ENCODE measurements at places on chromosomes 1 and 21.

DNA sequence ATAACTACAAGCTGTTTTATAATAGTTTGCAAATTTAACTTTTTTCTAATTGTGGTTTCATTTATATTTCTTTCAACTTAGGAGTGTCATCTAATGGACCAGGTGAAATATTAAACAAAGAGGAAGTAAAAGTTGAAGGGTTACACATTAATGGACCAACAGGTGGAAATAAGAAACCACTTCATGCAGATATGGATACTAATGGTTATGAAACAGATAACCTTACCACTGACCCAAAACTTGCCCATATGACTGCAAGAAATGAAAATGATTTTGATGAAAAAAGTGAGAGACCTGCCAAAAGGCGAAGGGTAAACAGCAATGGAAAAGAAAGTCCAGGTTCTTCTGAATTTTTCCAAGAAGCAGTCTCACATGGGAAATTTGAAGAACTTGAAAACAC is 59.7 kb downstream of the MIER1 start:
- no peak for DNase-seq

GRCh38 chr1:43933386-43934100 is at the start of gene ARTN:
TSS of gene ARTN (plus strand) at chr1:43933801. CDS start at chr1:43935657, 1,856 bp downstream.
- DNase-seq, result no peak

DNA sequence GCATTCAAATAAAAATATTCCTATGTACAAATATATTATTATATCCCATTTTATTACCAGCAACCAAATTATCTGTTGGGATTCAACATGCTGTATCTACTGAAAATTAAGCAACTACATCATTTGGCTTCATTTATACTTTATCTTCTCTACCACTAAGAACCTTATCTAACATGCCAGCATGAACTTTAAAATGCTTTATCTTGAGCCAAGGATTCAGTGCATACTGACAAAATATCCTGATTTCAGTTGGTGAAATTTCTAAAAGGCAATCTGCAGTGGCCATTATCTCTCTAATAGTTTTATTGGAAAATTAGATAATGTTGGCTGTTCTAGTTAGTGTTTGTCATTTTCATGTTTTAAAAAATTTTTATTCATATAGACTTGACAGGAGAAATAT is 1149.9 kb downstream of the KCNT2 start:
- DNase-seq, result no peak

DNA sequence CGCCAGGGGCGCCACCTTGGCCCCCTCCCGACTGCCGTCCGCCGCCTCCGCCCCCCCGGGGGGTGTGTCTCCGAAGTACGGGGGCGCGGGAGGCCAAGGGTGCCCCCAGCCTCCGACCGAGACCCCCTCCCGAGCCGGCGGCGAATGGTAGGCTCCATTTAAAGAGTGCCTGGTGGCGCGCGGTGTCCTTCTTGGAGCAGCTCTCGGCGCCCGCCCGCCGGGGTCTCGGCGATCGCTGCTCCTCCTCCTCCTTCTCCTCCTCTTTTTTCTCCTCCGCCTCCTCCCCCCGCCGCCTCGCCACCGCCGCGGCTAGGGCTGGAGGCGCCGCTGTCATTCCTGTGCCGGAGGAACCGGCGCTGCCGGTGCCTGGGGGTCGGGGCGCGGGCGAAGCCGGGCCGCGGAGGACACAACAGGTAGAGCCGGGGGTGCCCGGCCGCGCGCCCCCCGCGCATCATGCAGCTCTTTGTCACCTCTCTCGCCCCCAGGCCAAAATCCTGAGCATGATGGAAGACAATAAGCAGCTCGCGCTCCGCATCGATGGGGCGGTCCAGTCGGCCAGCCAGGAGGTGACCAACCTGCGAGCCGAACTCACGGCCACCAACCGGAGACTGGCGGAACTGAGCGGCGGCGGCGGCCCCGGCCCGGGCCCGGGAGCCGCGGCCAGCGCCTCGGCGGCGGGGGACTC is at the start of gene KAZN:
Gene KAZN, plus strand, starts transcription at position 188 of the 685 bp plus-strand sequence.
- DNase-seq, result no peak

DNA sequence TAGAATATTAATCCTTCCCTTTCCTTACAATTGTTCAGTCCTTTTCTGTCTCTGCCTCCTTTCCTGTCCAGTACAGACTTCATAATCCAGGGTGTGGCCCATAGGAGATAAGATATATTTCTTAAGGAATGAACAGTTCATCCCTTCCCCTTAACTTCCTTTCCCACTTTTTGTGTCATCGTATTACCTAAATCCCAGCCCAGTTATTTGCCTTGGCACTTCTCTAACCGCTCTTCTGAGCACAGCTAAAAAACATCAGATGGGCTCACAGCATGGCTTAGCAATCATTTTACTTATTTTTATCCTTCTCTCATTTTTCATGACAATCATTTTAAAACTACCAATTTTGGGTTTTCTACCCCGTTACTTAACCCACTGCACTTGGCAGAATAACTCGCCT is 39.6 kb downstream of the F3 start:
- no peak for DNase-seq

GRCh38 chr1:41656825-41657500 is 172.5 kb upstream of the EDN2 start:
- DNase-seq, result no peak

GRCh38 chr1:15749399-15750291 is 7.3 kb downstream of the TMEM82 start:
- no peak for DNase-seq

DNA sequence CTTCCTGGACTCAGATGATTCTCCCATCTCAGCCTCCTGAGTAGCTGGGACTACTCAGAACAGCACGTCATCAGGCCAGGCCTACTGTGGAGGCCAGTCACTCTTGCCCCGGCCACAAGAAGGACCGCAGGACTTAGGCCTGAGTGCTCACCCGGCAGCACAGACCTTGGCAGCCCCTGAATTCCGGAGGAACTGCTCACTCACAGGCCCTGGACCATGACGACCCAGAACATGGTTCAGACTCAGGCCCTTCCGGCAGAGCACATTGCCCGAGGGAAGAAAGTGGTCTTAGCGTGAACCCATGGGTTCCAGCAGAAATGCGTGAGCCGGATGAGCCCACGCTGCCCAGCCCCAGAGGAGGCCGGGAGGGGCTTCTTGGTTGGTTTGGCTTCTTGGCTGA is 177.3 kb upstream of the TMEM51 start:
- DNase-seq, result no peak

DNA sequence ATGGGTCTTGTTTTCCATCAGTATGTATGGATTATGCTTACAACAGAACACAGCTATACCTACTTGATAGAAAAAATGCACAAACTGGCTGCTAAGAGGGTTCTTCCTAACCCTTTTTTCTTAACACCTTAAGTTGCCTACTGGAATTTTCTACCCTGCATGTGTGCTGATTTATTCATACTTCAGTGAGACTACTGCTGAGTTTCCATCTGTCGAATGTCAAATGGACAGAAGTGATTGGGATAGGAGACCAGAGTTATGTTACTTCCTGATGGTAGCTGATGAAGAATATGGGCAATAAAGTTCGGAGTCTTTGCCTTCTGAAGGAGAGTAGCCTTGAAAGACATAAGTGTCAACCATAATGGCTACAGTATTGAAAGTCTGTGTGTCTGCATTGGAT is 6.5 kb upstream of the DNM3 start:
- no peak for DNase-seq

GRCh38 chr1:8200317-8201115 is 117.4 kb upstream of the SLC45A1 start:
- no peak for DNase-seq

- DNase-seq, result no peak
These were observed 1.6 kb downstream of the RAP1GAP start for GRCh38 chr1:21667348-21668231.

GRCh38 chr1:42456010-42456753 is at the start of the genes PPCS and ZMYND12:
TSS of gene PPCS (plus strand) at chr1:42456543. CDS start at chr1:42456566, 23 bp downstream.
TSS of gene ZMYND12 (minus strand) at chr1:42456022. CDS start at chr1:42455997, 25 bp downstream.
- DNase-seq, result peak; percentile 95
